Activated gamma-delta T cell treated with Interleukin-2 at 50 U/mL for 16 hours (primary cell): ENCODE measurements at places on chromosomes 1 and 21.

- DNase-seq: no peak
These were observed 380.0 kb upstream of the CAMK1G start for GRCh38 chr1:209203533-209203895.

DNA sequence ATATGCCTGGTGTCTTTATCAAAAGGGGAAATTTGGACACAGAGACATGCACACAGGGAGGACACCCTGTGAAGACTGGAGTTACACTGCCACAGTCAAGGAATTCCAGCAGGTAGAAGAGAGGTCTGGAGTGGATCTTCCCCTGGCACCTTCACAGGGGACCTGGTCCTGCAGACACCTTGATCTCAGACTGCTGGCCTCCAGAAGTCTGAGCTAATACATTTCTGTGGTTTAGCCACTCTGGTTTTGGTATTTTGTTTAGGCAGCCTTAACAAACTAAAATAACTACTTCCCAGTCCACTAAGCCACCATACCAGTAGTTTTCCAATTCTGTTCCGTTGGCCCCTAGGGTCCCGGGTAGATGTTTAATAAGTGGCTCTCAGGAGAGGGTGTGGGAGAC lies 164.7 kb downstream of the SETD4 start:
- no peak for DNase-seq

- no peak for DNase-seq
These were observed 123.7 kb downstream of the NOS1AP start for GRCh38 chr1:162193221-162193620.

DNA sequence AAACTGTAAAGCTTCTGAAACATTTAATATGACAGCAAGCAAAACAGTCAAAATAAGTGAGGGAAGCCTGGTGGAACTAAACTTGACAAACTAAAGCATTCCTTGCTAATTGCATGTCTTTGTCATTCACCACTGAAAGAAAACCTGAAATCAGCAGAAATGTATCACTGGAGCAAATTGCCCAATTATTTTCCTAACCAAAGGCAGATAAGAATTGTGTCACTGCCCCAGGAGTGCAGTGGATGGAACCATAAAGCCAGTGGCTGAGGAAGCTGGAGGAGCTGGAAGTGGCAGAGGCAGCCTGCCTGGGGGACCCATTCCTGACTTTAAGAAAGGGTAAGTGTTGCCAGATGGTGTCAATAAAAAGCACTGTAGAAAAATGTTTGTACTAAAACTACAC lies 2.7 kb upstream of the SLC30A10 start:
- no peak for DNase-seq

DNA sequence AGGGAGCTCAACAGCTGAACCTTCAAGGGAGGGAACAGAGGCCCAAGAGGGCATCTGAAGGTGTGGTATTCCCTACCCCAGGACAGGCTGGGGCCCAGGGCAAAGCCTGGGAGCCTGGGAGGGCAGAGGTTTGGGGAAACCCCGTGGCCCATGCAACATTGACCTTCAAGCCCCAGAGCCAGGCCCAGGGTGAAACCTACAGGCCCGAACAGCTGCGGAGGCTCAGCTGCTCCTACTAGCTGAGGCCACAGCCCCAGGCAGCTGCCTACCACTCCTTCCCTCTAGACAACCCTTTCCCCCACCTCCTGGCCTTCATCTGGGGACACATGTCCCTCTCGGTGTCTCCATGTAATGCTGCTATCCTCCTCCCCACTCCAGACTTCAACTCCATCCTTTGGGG lies 3.2 kb downstream of the LAD1 start:
- no peak for DNase-seq

DNA sequence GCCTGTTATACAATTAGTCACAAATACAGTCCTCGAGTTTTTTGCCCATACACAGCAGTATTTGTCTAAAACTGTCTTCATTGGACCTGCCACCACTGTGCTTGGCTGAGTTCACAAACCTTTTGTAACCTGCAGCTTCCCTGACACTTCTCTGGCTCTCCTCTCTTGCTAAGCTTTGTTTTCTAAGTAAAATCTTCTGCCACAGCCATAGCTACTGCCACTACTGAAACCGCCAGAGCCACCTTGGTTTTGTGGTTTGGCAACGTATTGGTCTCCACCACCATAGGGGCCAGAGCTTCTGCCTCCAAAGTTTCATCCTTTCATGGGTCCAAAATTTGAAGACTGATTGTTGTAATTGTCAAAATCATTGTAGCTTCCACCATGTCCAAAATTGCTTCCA lies 668.2 kb upstream of the BRINP3 start:
- no peak for DNase-seq

DNA sequence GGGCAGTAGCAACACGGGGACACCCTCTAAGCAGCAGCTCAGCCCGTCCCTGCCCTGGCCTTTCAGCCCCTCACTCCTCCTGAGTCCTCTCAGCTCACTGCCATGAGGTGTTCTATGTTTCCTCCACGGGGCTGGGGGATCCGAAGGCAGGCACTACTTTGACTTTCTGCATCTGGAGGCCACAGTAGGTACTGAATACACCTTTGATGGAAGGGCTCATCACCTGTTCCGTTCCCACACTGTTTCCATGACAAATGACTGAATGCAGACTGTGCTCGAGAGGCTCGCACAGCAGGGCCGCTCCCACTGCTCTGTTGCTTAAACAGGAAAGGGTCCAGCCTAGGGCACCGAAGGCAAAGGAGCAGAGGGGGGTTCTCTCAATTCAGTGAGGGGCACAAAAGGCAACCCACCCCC lies 77.6 kb upstream of the DNAH14 start:
- no peak for DNase-seq

- no peak for DNase-seq
These were observed 11.1 kb downstream of the GABRD start for GRCh38 chr1:2030076-2030871.

GRCh38 chr1:230066031-230066430 lies 1.0 kb upstream of the GALNT2 start:
- DNase-seq: no peak
